ENCODE measurements at places on chromosomes 6 and 20.

GRCh38 chr6:156954816-156955215 lies 177.6 kb downstream of the ARID1B start:
- no peaks in the 10 kb centered on the region for H3K27me3 ChIP-seq
- no peaks in the 10 kb centered on the region for H3K36me3 ChIP-seq
- no peak for DNase-seq
- H3K4me3 ChIP-seq, result no peak overlapping the region

GRCh38 chr6:91415031-91415605 lies 828.2 kb upstream of the MAP3K7 start:
- no peak for DNase-seq
- H3K36me3 ChIP-seq, result no peaks in the 10 kb centered on the region
- no peaks in the 10 kb centered on the region for H3K27me3 ChIP-seq

GRCh38 chr20:19916531-19917485 lies 100.4 kb upstream of the NAA20 start:
- H3K36me3 ChIP-seq, result no peaks in the 10 kb centered on the region
- H3K4me1 ChIP-seq, result peaks cover 51% of the 10 kb centered on the region
- H3K27me3 ChIP-seq, result no peaks in the 10 kb centered on the region
- no peak overlapping the region for H3K27ac ChIP-seq
- DNase-seq, result no peak
- H3K4me3 ChIP-seq, result no peak overlapping the region

DNA sequence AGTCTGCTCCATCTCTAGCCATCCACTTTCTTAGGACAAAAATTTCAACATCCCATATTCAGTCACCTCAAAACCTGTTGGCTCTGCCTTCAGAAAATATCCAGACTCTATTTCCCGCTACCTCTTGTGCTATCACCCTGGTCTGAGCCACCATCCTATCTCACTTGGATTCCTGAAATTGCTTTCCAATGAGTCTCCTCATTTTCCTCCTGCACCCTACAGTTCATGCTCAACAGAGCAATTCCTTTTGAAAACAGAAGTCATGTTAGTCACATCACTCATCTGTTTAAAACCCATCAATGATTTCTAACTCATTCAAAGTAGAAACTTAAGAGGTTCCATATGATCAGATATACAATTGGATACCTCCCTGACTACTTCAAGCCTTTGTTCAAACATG lies 229.9 kb downstream of the ADGRG6 start:
- H3K27ac ChIP-seq, result no peak overlapping the region
- H3K27me3 ChIP-seq, result no peaks in the 10 kb centered on the region
- H3K4me3 ChIP-seq, result no peak overlapping the region
- H3K4me1 ChIP-seq, result no peaks in the 10 kb centered on the region
- H3K36me3 ChIP-seq, result no peaks in the 10 kb centered on the region

DNA sequence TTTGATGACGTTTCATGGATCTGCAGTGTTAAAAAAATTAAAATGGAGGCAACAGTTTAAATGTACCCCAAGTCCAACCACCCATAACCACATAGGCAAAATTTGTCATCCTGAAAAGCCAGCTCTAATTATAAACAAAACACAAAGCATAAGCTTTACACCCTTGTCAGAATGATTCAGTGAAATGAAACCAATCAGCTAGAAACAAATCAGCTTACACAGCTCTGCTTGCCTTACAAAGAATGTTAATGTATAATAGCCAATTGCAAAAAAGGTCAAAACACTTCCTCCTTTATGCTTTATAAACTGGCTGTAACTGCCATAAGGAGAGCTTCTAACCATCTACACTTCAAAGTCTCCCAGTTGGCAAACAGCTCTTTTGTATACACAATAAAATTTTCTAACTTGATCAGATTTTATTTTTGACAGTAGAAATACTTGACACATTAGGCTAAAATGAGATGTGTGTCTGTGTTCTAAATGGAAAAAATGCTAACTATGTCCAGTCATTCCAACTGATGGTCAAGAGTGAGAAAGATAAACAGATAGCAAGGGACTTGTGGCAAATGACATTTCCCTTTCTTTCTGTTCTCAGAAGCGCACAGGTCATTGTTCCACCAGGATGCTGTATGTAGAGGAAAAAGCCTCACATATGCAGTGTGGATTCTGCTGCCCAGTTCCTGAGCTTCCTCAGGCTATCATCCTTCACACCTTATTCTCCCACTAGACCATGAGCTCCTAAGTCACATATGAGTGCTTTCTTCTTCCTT lies 344.3 kb upstream of the ID4 start:
- no peak overlapping the region for H3K27ac ChIP-seq
- H3K4me3 ChIP-seq, result no peak overlapping the region
- DNase-seq, result no peak
- no peaks in the 10 kb centered on the region for H3K4me1 ChIP-seq
- H3K36me3 ChIP-seq, result no peaks in the 10 kb centered on the region

GRCh38 chr6:98747273-98747672 lies 87.1 kb upstream of the POU3F2 start:
- no peak overlapping the region for H3K4me3 ChIP-seq
- H3K27ac ChIP-seq, result no peak overlapping the region
- H3K27me3 ChIP-seq, result no peaks in the 10 kb centered on the region

GRCh38 chr6:155943635-155944034 lies 488.0 kb upstream of the NOX3 start:
- DNase-seq, result no peak
- H3K27me3 ChIP-seq, result no peaks in the 10 kb centered on the region
- H3K27ac ChIP-seq, result no peak overlapping the region
- H3K4me3 ChIP-seq, result no peak overlapping the region

- no peaks in the 10 kb centered on the region for H3K27me3 ChIP-seq
- H3K27ac ChIP-seq, result no peak overlapping the region
- H3K4me3 ChIP-seq, result no peak overlapping the region
- H3K4me1 ChIP-seq, result no peaks in the 10 kb centered on the region
Measured at GRCh38 chr20:25017257-25017803, 24.8 kb upstream of the APMAP start.

GRCh38 chr6:12622566-12622965 lies 94.0 kb upstream of the PHACTR1 start:
- H3K4me3 ChIP-seq, result no peak overlapping the region
- H3K4me1 ChIP-seq, result no peaks in the 10 kb centered on the region
- no peak for DNase-seq
- no peaks in the 10 kb centered on the region for H3K36me3 ChIP-seq
- H3K27me3 ChIP-seq, result 0 out of 2 replicates have a peak, but pooled peaks cover 4% of the 10 kb centered on the region
